ENCODE measurements at places on chromosomes 1 and 21.

- DNase-seq, result no peak
These were observed 3.3 kb upstream of the PCBP3 start for GRCh38 chr21:45640001-45640887.

DNA sequence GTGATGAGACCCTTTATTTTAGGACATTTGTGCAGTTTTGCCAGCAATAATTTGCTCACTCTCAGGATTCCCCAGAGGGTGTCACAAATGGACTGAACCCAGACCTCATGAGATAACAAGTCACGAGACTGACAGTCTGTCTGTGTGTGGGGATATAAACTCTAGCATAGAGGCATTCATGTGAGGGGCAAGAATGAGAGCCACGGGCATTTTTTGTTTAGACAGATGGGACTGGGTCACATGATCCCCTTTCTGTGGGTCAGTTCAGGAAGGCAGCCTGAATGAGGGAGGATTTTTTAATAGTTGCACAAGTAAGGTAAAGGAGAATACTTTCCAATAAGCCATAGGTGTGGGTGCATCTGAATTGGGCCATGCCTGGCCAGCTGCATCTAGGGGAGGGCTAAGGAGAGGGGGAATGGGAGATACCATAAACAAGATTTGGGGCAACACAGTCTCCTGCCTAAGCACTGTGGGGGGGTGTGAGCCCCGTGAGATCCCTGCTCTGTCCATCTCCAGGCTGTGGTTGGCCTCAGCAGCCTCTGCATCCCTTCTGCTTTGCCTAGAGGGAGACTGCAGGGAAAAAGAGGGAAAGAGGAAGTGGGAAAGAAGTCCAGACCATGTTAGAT lies 66.6 kb downstream of the NAV1 start:
- no peak for DNase-seq

DNA sequence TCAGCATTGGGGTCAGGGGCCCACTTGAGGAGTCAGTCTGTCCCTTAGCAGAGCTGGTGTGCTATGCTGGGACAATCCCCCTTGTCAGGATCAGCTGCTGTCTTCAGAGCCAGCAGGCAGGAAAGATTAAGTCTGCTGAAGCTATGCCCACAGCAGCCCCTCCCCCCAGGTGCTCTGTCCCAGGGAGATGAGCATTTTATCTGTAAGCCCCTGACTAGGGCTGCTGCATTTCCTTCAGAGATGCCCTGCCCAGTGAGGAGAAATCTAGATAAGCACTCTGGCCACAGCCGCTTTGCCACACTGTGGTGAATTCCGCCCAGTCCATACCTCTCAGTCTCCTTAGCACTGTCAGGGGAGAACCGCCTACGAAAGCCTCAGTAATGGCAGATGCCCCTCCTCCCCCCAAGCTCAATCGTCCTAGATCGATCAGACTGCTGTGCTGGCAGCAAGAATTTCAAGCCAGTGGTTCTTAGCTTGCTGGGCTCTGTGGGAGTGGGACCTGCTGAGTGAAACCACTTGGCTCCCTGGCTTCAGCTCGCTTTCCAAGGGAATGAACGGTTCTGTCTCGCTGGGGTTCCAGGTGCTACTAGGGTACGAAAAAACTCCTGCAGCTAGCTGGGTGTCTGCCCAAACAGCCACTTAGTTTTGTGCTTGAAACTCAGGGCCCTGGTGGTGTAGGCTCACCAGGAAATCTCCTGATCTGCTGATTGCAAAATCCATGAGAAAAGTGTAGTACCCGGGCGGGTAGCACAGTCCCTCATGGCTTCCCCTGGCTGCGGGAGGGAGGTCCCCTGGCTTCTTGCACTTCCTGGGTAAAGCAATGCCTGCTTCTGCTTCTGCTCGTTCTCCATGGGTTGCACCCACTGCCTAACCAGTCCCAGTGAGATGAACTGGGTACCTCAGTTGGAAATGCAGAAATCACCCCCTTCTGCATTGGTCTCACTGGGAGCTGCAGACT lies 25.1 kb upstream of the TP53BP2 start:
- DNase-seq, result no peak

DNA sequence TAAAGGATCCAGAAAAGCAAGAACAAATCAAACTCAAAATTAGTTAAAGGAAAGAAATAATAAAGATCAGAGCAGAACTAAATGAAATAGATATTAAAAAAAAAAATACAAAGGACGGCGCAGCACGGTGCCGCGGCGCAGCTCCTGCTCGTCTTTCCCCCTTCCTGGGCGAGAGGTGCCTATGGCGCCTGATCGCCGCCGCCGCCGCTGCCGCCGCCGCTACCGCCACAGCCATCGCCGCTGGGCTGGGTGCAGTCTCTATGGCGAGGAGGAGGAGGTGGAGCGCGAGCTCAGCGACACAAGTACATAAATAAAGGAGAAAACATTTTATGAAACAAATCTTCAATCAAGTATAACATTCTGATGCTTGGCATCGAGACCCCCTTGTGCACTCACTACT lies 77.6 kb upstream of the VANGL1 start:
- no peak for DNase-seq

DNA sequence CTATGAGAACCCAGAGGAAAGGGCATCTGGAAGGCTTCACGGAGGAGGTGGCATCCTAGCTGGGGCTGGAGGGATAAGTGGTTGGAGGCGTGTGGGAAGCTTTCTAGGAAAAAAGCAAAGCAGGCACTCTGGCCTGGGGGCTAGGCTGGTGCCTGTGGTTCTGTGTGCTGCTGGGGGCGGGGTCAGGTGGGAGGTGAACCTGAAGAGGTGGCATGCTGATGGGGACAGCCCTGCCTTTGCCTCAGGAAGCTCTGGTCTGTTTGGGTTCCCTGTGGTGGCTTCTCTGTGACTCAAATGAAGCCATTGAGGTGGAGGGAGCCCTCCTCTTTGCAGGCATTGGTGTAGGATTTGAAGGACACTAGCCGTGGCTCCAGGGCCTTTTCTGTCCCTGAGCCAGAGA lies 221.6 kb upstream of the POU3F1 start:
- DNase-seq, result no peak

DNA sequence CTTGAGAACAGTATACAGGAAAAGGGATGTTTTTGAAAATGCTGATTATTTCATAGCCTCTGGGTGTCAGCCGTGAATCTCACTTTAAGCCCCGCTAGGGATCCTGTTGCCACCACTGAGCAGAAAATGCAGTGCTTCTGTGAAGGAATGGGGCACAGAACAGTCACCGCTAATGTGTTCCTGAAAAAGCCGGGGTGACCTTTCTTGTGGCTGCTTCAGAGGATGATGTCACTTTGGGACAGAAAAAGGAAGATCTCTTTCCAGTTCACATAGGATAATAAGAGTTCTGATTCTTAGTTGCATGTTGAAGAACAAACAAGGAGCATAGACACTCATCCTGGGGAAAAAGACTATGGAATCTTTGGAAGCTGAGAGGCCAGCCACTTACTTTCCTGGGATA lies 349.6 kb downstream of the DISC1 start:
- no peak for DNase-seq

GRCh38 chr1:222357252-222357651 lies 190.7 kb downstream of the HHIPL2 start:
- DNase-seq, result no peak

DNA sequence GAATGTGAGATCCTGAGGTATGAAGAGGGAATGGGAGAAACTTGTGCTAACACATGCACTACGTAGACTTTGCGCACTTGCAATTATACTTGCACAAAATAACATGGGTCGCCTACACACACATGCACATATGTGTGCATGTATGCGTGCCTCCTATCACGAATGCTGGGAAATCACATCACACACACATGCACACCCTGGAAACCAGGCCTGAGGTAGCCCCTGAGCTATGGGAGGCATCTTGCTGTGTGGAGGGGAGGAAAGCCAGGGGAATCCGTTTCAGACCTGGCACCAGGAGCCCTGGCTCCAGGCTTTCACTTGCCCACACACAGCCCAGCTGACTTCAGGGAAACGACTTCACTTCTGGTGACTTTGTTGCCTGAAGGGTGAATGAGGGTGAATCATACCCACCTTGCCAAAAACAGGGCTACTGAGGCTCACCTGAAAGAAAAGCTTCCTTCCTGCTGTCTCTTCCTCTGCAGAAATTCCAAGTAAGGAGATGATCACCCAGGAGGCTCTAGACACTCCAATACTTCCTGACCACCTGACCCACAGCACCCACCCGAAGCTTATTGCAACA lies 136.0 kb upstream of the NGF start:
- no peak for DNase-seq

Data from stimulated activated CD4-positive, alpha-beta T cell treated with anti-CD3 and anti-CD28 coated beads, Interleukin-15, amount 100 ng/mL, for 48 hours (primary cell).